ENCODE measurements at places on chromosomes 1 and 21.

DNA sequence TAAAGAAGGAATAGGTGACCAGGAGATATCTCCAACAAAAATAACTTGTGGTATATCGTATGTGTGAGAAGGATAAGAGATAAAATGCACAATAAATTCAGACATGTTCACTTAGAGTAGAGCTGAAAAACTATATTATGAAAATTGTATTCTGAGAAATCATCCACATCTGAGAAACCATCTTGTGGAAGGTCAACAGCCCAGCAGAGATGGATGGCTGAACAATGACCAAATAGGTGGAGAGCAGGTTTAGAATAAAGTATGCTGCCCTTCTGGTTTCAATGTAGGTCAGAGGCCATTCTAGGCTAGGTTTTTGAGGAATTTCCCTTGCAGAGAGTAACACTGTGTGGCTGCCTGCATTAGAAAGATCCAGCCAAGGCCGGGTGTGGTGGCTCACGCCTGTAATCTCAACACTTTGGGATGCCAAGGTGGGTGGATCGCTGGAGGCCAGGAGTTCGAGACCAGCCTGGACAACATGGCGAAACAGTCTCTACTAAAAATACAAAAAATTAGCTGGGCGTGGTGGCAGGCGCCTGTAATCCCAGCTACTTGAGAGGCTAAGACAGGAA lies 8.8 kb upstream of the UAP1 start:
- no peak for DNase-seq

DNA sequence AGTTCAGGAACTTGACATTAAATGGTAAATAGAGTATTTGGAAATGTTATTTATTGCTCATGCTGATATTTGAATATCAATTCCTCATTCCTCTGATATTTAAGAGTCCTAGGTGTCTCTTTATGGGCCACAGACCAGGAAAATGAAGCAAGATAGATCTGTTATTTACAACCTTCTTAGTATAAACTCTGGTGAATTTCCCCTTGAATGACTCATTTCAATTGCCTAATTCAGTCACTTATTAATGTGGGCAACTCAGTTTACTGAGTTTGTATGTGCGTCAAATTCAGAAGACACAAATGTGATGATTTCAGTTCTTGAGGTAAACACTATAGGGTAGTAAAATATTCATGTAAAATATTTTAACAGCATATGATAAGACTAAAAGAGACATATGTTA lies 1404.4 kb upstream of the PRMT6 start:
- no peak for DNase-seq

- no peak for DNase-seq
These were observed 22.6 kb downstream of the IGFN1 start for GRCh38 chr1:201213106-201213770.

GRCh38 chr1:3652548-3653285 lies 401 bp downstream of the TP73 start:
- DNase-seq: no peak

GRCh38 chr1:109995536-109995935 lies 11.0 kb downstream of the AHCYL1 start:
- DNase-seq: no peak

GRCh38 chr1:238830036-238830611 lies 556.2 kb upstream of the CHRM3 start:
- DNase-seq: no peak

- no peak for DNase-seq
These were observed 10.8 kb downstream of the S1PR1 start for GRCh38 chr1:101247404-101248287.

DNA sequence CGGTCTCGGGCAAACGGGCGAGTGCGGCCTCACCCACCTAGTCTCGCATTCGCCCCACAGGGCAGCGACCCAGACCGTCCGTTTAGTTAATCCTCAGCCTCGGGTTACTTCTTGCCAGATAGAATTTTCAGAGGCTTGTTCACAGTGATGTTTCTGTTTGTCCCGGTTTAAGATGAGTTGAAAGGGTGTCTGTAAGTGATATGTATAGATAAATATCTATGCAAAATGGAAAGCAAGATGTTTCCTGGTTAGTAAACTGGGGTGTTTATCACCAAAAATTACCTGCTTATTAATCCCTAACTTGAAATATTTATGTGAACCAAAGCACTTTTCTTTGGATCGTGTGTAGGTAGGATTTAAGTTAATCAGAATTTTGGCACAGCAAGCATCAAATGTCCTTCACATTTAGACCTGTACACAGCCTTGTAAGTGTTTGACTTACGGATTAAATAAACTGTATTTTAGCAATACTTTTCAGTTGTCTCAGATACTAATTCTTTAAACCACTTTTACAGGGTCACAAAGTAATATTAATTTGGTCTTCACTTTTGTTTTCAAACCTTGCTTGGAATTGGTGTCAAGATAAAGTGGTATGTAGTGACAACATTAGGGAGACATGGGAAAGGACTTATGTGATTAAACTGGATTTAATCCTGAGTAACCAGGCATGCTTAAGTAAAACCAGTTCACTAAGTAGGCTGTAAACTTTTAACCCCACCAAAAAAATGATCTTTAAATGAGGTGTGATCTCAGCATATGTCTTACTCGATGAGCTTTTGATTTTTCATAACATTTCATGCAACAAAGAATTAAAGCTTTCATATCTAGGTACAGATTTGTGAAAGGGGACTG lies 914 bp downstream of the ZNF326 start:
- DNase-seq: no peak

GRCh38 chr1:84366786-84367185 lies 31.5 kb upstream of the DNASE2B start:
- no peak for DNase-seq

DNA sequence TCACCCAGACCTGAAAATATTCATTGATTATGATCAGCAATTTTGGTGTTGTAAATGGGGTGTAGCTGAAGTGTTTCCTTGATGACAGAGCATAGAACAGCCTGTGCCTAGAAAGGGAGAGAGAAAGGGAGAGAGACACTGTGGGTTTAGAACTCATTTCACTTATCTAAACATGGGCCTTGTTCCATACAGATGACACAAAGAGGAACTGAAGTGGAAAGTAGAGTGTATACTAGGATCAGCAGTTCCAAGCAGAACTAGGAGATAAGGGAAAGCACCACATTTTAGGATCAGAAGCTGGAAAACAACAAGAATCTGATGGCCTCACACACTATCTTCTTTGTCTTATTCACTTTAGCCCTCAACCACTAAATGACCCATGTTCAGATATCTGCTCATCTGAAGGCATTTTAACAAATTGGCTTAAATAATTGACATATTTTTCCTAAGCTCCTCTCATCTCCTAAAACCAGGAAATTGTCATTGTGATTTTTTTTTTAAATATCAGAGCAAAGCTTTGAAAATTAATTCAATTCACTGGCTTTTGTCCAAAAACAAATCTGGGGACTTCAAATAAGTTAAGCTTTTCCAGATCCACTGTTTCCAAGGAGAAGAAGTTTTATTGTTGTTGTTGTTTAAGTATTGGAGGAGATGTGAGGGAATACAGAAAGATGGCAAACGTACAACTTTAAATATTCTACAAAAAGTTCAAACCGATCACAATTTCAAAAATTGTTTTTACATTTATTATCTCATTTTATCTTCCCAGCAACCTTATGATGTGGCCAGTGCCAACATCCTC lies 103.8 kb downstream of the LYPLAL1 start:
- no peak for DNase-seq

GRCh38 chr1:27570784-27571183 lies 33.2 kb downstream of the AHDC1 start:
- no peak for DNase-seq

DNA sequence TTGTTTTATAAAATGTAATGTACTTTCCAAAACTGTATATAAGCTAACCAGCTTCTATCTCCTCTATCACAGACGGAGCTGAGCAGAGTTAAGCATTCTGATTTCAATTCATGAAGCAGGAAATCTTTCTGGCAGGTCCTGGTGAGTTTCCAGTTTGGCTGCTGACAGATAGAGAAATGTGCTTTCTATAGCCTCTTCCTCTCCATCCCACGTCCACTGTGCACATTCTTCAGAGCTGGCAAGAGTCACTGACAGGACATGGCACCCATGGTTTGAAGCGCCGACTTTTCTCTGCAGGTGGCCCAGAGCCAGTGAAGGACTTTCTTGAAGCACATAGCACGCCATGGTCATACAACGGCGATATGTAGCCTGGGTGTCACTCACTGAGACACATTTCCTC lies 52.3 kb upstream of the POU2F1 start:
- no peak for DNase-seq

DNA sequence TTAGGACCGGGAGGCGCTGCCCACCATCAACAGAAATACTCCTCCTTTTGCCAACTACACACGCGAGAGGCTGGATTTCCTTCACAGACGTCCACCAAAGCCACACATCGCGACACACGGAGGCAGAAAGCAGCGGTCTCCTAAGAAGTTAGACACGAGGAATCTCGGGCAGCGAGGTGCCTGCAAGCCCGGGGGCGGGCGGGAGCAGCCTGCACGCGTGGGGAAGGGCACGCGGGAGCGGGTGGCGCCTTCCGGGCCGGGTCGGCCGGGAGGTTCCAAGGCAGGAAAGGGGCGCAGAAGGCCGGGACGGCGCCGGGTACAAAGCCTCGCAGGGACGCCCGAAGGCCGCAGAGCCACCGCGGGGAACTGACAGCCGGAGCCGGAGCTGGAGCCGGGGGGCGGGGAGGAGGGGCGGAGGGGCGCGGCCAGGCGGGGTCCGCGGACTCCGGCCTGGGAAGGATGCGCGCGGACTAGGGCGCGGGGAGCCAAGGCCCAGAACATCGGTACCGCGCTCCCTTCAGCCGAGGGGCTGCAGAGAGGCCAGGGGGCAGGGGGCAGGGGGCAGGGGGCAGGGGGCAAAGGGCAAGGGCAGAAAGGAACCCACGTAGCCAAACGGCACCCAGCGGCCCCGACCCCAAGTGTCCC lies 722 bp downstream of the NPHP4 start:
- DNase-seq: peak; percentile 47

DNA sequence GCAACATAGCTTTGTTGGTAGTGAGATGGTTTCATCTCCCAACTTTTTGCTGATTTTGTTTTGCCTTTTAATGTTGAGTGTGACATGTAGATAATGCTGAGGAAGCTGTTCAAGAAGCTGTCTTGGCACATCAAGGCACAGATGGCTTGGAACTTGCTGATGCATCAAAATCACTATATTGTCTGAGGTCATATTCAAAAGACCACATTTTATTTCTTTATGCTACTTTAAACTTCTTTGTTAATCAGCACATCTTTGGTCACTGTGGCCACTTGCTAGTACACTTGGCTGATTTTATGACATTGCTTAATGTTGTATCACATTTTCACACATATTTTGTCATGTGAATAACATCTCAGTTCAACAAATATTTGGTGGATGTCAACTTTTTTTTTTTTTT lies 87.1 kb upstream of the BCL10 start:
- no peak for DNase-seq

GRCh38 chr1:197384471-197384870 lies 116.4 kb downstream of the CRB1 start:
- DNase-seq: no peak
